ENCODE measurements at places on chromosomes 3 and 15.

GRCh38 chr15:35060591-35060990 lies 24.5 kb downstream of the NANOGP8 start:
- DNase-seq = no peak

GRCh38 chr15:90232196-90232595 lies 1.5 kb downstream of the CIB1 start:
- no peak for DNase-seq

GRCh38 chr15:43082509-43082908 lies 23.3 kb downstream of the UBR1 start:
- no peak for DNase-seq

GRCh38 chr15:62850791-62851291 lies 191.7 kb upstream of the TPM1 start:
- no peak for DNase-seq

- no peak for DNase-seq
These were observed 535 bp downstream of the MCTP2 start for GRCh38 chr15:94231723-94232468.

GRCh38 chr3:133734305-133734704 lies 11.9 kb upstream of the TF start:
- DNase-seq = no peak

- no peak for DNase-seq
These were observed 26.8 kb downstream of the RLBP1 start for GRCh38 chr15:89194608-89195007.

DNA sequence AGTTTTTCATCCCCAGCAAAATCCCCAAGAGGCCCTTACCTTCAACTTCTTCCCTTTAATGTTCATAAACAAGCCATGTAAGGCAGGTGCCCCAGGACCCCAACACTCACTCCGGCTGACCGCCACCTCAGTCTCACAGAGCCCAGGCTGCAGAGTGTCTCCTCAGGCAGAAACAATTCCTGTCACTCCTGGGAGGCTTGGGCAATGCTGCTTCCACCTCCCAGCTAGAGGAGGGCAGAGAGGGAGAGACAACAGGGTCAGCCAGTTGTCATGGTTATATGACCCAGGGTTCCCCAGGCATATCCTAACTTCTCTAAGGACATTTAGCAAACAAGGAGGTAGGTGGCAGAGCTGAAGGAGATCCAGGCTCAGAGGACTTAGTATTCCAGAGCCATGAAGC lies at the start of gene PLIN1:
PLIN1 (minus strand) TSS at position 156 of the 400 bp plus-strand sequence. CDS start 1,878 bp downstream, outside the sequence.
- no peak for DNase-seq

GRCh38 chr15:93209690-93210445 lies 120.9 kb upstream of the RGMA start:
- no peak for DNase-seq

DNA sequence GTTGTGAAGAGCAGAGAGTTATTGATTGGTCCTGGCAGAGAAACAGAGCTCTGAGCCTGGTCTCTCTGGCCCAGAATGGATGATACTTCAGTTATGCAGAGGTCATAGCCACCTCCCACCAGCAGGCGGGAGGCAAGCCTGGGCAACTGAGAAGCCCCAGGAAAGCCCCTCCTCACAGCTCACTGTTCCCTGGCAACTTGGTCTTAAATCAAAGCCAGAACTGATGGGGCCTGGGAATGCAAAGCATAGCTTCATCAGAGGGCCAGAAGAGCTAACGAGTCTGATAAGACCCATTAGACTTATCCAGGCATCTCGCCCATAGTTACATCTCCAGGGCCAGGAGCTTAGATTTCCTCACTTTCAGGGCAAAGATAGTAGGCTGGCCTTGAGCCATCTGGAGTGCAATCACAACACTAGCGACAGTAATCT lies 5.5 kb upstream of the COLQ start:
- DNase-seq = no peak

DNA sequence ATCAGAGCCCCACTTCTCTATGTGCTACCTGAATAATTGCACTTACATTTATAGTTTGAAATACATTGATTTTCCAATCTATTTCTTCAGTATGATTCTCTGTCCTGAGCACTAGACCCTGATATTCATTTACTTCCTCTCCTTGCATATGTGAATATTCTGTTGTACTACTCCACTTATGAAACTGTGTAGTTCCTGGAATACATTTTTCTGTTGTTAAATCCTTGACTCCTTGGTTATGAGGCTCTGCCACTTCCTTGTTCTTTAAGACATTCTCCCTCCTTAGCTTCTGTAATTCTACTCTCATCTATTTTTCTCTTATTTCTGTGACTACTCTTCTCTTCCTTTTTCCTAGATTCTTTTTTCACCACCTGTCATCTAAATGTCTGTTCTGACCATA lies 12.9 kb upstream of the MGA start:
- no peak for DNase-seq

- DNase-seq = no peak
These were observed 50.1 kb downstream of the SUMF1 start for GRCh38 chr3:4416961-4417360.

Data from esophagus squamous epithelium (tissue), 5 donors.